ENCODE measurements at places on chromosomes 3 and 15.

GRCh38 chr3:11543948-11544387 lies 99.7 kb downstream of the VGLL4 start:
- no peak for DNase-seq

GRCh38 chr3:13705051-13705450 lies 156.1 kb downstream of the FBLN2 start:
- no peak for DNase-seq

DNA sequence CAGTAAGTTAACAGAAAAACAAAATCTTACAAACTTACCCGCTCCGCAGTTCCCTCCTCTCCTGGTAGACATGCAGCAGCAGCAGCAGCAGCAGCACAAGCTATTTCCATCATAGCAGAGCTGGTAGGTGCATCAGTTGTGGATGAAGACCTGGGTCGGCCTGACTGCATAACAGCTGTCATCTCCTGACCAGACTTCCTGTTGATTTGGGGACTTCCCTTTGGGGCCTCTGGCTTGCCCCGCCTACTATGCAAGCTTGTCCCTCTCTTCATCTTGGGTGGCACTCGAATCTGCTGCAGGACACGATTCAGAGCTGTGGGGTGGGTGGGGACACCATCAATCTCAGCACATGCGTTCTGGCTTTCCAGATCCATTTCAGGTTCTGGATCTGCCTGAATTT lies 65.7 kb downstream of the TMCC1 start:
- no peak for DNase-seq

DNA sequence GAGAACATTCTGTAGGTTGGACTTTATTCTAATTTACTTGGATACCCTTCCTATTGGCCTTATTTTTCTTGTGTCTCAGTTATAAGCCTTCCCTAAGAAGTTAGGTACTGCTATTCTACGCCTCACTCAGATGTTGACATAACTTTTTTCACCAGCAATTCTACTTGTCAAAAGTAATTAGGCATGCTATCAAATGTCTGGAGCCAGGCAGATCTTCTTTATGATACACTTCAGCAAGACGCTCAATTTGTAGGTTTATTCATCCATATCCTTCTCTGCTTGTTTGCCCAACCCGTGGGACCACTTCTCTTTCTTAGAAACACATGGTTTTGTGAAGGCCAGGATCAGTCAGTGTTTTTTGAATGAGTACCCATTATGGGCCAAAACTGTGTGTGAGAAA lies 36.2 kb upstream of the COL8A1 start:
- no peak for DNase-seq

- no peak for DNase-seq
Measured at GRCh38 chr15:59543721-59544547, 67.6 kb upstream of the GCNT3 start.

- DNase-seq, result no peak
Measured at GRCh38 chr3:52694528-52695189, 8.8 kb downstream of the GNL3 start.

GRCh38 chr3:157094301-157094700 lies 65.6 kb downstream of the CCNL1 start:
- DNase-seq, result no peak

GRCh38 chr3:144181062-144181461 lies 209.4 kb downstream of the DIPK2A start:
- no peak for DNase-seq

GRCh38 chr3:23404246-23404645 lies 201.1 kb downstream of the UBE2E2 start:
- DNase-seq, result no peak

DNA sequence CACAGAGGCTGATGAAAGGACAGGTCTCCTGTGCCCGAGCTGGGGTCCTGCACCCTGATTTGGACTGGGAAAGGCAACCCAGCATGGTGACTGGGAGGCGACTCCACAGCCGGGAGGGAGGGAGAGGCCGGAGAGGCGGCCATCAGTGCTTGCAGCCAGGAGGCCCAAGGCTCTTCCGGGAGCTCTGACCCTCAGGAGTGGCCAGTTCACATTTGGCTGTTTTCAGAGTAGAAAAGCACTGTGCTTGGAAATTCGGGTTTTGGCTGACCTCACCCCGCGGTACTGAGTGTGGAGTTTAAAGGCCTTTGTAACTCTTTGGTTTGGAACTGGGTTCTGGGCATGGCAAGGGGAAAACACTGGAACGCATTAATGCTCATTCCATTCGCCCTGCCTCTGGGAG lies 31.9 kb downstream of the SMAD6 start:
- DNase-seq, result no peak

- no peak for DNase-seq
Measured at GRCh38 chr15:92407916-92408315, 14.2 kb downstream of the ST8SIA2 start.

DNA sequence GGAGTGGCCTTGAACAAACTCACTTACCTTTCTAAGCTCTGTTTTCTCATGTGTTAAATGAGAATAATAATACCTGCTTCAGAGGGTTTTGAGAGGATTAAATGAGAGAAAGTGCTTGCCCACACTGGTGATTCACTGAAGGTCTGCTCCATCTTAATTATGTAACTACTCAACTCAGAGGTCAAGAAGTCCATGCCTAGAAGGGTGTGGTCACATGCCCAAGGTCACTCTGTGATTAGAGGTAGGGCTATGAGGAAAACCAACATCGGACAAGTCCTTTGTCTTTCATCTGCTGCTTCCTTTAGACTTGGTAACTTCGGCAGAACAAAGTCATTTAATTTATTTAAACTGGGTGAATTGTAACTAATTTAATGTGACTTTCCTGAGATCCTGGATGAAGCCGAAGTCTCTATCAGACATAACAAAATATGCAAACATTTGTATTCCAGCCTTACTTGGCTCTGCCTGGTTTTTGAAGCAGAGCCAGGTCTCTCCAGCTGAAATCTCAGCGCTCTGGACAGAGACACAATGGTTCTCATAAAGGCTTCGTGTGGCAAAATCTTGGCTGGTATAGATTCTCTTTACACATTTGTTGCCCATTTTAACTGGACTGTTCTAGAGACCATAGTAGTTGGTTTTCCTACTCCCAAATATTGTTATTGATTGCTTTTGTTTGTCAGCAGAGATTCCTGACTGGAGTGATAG lies 3.0 kb downstream of the CHRNA7 start:
- DNase-seq, result no peak

DNA sequence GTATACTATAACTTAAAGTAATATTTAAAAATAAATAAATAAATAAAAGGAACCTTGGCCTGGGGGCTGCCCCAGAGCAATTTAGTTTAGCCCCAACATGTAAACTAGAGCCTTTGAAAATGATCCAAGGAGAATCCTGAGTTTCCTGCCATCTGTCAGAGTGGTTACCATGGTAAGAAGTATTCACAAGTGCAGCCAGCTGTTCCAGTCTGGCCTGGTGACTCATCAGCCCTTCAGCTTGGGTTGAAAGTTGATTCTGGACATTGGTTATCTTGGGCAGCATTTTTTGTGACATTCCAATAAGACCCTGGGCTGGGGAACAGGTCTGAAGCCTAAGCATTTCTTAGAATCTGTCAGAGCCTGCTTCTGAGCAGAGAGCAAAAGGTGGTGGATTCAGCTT lies 72.7 kb upstream of the LRTM1 start:
- DNase-seq, result no peak
